ENCODE measurements at places on chromosomes 11 and 22. TPM values are rescaled to one million over a fixed set of nuclear protein-coding genes. Genes with fewer than 3 reads are reported as not detected.

GAL3ST1 gene
- 0.38 TPM for total RNA-seq

- DNase-seq = no peak
Observed at GRCh38 chr11:57512646-57513451, 2.7 kb downstream of the SLC43A1 start.

- DNase-seq = no peak
Observed at GRCh38 chr22:42039271-42039670, 31.3 kb downstream of the NAGA start.

- no peak for DNase-seq
Observed at GRCh38 chr11:19580646-19581045, 132.0 kb upstream of the NAV2 start.

SCO2 gene
- 8.0 TPM for total RNA-seq

DNA sequence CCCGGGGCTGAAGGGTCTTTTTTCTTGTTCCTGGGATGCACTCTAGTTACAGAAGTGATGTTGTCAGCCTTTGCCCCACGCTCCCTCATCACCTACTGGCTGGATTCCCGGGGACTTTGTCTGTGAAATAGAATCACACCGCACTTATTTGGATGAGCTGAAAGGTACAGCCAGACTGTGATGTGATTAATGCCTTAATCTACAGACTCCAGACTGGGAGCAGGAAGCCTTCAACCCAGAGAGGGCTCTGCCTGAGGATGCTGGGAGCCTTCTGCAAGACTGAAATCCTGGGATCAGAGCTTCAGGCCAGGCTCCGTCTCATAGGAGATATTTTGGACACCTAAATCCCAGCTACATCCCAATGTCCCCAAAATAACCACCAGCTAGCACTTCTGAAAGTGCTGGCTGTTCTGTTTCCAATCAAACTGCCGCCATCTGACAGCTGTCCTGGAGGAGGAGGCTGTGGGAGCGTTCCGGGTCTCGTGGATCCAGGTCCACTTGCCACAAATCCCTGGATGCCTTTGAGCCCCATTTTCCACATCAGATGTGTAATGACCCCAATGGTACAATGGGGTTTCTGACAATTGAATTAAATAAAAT lies 688.5 kb downstream of the TBC1D22A start:
- no peak for DNase-seq

DNA sequence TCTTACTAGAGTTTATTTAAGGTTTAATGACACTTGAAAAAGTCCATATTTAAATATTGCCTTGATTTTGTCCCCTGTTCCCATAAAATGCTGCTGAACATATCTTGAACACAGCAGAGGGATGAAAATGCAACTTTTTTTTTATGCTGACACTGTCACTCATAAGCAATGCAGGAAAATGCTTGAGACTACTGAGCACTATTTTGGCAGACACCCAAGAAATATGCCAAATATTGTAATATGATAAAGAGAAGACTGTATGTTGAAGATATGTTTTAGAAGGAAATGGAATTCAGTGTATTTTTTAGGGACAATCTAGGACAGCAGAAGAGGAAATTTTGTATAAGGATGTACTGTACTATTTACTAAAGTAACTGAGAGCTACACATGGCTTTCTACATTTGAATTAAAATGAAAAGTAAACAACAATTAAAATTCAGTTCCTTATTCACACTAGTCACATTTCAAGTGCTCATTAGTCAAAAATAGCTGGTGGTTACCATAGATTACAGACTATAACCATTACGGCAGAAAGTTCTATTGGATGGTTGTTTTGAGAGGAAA lies 58.6 kb downstream of the LRRC4C start:
- no peak for DNase-seq

DNA sequence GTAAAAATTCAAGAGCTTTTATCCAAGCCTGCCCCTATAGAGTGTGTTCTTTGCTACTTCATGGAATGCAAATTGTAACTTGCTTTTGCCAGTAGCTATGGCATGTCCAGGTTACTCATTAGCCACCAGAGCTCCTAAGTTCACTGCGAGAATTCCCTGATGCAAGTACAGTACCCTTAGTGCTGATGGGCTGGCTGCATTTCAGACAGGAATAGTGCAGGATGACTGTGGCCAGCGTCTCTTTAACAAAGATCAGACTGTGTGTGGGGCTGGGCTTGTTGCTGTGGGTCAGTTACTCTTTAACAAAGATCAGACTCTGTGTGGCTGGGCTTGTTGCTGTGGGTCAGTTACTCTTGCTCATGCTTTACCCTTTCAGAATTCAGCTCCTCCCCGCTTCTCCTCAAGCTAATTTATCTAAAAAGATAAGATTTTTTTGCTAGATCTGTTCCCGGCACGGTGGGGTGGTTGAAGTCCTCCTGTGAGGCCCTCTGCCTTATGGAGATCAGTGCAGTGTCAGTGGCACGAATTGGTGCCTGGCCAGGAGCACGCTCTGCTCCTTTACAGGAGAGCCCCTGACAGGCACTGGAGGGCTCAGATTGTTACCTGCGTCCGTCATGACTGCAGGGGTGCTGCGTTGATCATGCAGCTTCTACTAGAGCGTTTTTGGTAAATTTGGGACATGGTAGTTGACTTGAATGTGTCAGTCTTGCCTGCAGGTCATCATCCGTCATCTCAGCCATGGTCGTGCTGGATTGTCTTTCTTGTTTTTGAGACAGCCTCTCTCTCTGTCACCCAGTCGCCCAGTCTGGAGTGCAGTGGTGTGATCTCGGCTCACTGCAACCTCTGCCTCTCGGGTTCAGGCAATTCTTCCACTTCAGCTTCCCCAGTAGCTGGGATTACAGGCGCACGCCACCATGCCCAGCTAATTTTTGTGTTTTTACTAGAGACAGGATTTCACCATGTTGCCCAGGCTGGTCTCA lies 27.0 kb downstream of the AP2A2 start:
- DNase-seq = no peak

DNA sequence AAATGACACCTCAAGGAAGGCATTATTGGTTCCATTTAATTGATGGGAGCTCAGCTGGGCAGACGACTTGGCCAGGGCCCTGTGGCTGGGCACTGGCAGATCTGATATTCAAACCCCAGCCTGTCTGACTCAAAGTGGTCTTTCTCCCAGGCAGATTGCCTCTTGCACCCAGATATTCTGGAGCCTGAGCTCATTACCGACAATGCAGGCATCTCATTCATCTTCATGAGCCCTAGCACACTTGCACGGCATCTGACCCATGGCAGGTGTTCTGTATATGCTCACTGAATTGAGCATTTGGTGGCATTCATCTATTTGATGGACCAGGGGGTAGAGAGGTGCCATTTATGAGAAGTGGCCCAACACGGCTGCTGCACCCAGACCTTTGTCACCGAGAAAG lies 193.1 kb downstream of the DSCAML1 start:
- DNase-seq = no peak

TH gene
- total RNA-seq = 0.26 TPM

CCDC89 gene
- total RNA-seq = 13.6 TPM

DNA sequence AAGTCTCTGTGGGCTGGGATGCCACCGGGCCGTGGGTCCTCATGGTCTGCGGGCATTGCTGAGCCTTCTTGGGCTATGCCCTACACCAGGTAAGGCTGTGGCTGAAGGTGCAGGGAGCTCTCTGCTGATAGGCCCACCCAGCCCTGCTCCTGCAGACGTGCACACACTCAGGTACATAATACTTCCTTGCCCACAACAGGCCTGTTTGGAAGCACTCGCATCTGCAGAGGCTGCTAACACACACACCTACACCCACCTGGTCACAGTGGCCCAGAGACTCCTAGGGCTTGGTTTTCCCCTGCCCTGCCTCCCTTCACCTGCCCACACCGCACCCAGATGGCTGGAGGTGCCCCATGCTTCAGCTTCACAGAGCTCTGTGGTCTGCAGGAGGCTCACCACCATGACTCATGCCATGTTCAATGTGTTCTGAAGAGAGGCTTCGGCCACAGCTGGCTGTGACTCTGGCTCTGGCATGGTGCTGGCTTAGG lies 72.8 kb upstream of the KCNQ1OT1 start:
- DNase-seq = peak; percentile 86

DNA sequence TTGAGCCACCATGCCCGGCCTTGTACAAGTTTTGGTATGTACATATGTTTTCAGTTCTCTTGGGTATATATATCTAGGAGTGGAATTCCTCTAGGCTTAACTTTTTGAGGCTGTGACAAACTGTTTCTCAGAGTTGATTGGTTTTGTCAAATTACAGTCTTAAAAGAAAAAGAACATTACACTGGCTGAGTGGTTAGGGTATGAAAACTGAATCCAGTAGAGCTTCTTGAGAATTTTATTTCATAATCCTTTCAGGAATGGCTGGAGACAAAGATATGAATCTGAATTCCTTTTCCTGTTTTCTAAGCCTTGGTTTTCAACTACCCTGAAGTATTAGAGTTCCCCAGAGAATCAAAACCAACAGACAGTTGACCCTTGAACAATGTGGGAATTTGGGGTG lies 6.5 kb downstream of the METTL15 start:
- DNase-seq = no peak

- DNase-seq = peak; percentile 68
Observed at GRCh38 chr11:132685174-132685611, 847.1 kb downstream of the OPCML start.

DNA sequence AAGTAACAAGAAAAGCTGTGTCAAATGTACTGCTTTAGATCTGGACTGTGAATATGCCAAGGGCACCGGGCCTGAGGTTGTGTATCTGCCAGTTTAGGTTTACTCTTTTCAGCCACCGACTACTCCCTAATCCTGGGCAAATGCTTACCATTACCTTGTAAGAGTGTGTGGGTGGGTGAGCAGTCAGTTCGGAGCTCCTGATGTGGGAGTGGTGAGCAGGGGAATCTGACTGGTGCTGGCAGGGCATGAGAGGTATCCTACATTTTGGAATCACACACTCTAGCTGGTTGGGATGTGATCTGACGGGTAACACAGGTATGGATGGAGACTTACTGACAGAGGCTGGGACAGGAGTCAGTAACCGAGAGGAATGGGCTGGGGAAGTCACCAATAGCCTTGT lies 2.6 kb upstream of the FAM180B start:
- DNase-seq = no peak

- no peak for DNase-seq
Observed at GRCh38 chr11:76564364-76564763, 106.2 kb downstream of the LRRC32 start.

TNNT3 gene
- total RNA-seq = 0.46 TPM

GRAP2 gene
- not detected for total RNA-seq

CHRM1 gene
- not detected for total RNA-seq

PLEKHB1 gene
- total RNA-seq = 10.2 TPM

GRCh38 chr11:8715501-8715900 lies 32.9 kb downstream of the RPL27A start:
- no peak for DNase-seq

OR5AS1 gene
- total RNA-seq = not detected

GRCh38 chr22:25775531-25775930 lies 33.5 kb downstream of the MYO18B start:
- DNase-seq = peak; percentile 52

DNA sequence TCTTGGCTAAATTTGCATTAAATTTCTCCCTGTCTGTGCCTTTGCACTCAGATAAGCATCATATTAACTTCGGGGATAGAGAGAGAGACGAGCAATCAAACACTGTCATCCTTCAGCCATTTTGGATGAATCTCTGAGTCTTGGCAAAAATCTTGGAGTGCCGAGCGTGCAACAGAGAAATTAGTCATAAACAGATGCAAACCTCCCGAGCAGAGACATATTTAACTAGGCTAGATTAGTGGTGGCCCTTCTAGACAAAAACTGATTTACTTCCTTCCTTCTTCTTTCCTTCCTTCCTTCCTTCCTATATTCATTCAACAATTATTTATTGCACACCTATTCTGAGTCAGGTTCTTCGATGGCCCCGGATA lies 114.4 kb upstream of the BLID start:
- DNase-seq = no peak

TSPAN18 gene
- not detected for total RNA-seq

DNA sequence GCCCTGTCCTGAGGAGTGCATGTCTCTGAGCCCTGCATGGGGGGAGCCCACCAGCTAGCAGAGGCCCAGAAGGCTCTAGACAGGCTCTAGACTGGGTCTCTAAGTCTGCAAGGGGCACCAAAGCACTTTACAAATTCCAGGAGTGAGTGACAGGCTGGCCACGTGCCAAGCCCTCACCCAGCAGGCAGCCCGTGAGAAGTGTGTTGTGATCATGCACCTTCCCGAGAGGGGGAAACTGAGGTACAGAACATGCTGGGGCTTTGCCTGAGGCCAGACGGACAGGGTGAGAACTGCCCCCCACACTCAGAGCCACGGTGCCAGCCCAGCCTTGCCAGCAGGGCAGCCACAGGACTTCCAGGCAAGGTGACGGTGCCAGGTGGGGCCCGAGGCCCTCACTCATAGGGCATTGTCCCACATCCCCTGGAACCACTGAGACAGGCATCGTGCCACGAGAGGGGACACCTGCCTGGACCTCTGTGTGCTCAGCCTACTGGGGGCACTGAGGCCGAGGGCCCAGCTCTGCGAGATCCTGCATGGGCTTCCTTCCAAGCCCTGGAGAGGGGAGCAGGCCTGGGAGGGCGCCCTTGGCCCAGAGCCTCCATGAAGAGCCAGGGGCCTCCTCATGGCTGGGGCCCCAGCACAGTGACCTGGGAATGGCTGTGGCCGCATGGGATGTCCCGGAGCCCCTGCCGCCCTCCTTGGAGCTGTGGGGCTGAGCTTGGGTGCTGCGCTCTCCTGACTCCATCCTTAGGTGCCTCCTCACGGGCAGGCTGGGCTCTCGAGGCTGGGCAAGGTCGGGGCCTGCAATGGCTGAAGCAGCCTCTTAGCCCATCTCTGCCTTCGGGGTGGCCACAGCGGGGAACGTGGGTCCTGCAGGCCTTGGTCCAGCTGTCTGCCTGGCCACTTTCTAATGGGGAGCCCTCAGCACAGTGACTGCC lies 121.5 kb downstream of the KCNQ1OT1 start:
- DNase-seq = no peak

DNA sequence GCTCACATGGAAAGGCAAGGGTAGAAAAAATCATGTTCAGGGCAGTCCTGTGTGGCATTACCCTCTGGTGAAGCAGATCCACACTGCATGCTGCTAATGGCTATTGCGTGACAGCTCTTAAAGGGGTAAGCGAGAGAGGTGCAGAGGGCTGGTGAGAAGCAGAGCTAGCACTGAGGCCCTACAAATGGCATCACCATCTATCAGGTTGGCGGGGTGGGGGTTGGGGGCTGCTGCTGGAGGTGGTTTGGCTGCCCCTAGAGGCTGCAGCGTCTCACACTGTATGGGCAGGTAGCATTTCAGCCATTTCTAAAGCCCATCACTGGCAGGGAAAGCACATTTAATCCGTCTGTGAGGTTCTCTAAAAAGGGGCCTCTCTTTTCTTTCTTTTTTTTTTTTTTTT lies 16.9 kb upstream of the TMA7B start:
- no peak for DNase-seq

SLC25A18 gene
- not detected for total RNA-seq

NTM gene
- total RNA-seq = 1.4 TPM

DNA sequence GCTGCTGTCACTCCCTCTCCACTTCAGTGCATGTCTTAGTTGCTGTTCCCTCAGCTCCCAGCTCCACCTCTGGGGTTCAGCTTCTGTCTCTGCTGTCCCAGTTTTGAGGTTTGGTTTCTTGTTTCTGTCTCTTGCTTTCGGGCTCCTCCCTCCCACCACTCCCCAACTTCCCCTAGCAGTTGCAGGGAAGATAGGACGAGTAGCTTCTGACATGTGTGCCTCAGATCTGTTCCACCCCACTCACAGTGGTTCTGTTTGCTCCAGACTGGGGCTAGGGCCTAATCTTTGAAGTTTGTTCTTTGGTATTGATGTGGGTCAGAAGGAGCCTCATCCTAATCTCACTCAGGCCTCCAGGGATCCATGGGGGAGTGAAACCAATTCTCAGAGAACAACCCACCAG lies 2.6 kb upstream of the RRM1 start:
- DNase-seq = no peak
